ENCODE measurements at places on chromosomes 13 and 19.

DNA sequence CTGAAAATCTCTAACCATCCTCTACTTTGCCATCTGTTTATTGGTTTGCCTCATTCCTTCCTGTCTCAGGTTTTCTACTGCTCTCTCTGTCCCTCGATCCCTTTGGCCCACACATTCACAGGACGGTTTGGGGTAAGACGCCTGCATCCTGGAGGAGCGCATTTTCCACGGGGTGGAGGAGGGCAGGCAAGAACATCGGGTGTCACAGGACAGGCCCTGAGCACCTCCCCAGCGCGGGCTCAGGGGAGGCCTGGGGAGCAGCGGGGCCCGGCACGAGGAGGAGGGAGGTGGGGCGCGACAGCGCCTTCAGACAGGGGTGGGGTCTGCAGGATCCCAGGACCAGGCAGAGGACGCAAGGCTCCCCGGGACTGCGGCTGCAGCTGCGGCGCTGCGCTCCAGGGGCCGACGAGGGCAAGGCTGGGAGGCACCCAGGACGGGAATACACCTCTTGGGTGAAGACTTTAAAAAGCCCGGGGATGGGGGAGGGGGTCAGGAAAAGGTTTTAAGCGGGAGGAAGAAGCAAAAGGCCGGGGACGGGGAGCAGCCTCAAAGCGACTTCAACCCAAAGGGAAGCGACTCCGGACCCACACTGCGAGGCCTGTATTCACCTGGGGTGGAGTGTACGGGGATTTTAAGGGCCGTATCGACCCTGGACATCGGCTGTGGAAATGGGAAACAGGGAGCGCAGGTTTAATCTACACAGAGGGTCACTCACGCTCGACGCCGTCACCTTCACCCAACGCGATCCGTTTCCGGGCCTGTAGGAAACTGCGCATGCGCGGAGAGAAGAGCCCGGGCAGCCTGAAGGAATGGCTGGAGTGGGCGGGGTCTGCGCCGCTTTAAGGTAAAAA is at the start of gene ZNF415:
Gene ZNF415, minus strand, starts transcription at position 770 of the 851 bp plus-strand sequence. CDS start 10,234 bp downstream, outside the sequence.
- peak; percentile 80 for DNase-seq

DNA sequence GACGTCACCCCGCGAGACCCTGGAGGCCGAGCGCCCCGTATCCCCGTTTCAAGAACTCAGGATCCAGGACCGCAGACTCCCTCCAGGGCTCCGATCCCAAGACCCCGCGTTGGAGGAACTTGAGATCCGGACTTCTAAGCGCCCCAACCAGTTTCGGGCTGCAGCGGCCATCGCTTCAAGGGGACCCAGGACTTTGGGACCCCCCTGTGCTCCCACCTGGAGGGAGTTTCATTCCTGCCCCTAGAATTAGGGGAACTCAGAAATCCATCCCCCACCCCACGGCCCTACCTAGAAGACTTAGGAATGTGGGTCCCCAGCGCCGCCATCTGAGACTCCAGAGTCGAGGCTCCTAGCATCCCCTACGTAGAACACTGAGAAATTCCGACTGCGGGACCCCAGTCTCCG is 400 bp downstream of the PLEKHG2 start:
- no peak for DNase-seq

DNA sequence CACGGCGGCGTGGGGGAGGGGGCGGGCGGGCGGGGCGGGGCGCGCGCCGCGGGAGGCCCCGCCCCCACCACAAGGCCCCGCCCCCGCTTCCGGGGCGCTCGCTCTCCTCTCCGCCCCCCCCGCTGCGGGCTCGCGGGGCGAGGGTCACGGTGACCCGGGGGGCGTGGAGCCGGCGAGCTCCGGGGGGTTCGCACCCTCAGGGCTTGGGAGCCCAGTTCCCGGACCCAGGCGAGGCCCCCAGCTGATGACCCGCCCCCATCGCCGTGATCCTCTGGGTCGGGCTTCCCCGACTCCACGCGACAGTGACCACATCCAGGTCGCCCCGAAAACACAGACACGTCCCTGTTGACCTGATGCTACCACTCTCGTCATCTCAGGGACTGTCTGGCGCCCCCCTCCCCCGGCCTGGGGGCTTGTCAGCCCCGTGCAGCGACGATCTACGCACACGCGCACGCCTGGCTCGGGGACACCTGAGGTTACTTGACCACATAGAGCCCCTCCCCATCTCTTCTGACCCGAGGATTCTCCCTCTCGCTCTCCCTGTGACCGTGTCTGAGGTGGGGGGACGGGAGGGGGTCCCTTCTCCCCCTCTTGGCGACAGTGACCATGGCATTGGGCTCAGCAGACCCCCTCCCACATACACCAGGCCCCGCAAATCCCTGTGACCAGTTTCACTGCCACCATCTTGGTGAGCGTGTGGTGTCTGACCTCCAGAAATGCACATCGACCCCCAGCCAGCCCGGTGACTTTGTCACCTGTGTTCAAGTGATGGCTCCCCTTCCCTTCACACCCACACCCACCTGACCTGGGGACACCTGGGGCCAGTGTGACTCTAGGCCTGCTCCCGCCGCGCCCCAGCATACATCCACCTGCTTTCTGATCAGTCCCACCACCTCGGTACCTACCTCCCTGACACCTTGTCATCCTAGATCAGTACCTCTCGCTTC is 670 bp downstream of the MAP2K7 start:
- peak; percentile 28 for DNase-seq

GRCh38 chr19:27738569-27739193 is 1474.3 kb downstream of the UQCRFS1 start:
- no peak for DNase-seq

GRCh38 chr13:43356567-43356966 is 333.2 kb downstream of the DNAJC15 start:
- DNase-seq: peak; percentile 46

- DNase-seq: no peak
Measured at GRCh38 chr13:90999401-90999800, 348.1 kb upstream of the MIR17HG start.

GRCh38 chr13:49216334-49216733 is 3.8 kb upstream of the MLNR start:
- DNase-seq: no peak

DNA sequence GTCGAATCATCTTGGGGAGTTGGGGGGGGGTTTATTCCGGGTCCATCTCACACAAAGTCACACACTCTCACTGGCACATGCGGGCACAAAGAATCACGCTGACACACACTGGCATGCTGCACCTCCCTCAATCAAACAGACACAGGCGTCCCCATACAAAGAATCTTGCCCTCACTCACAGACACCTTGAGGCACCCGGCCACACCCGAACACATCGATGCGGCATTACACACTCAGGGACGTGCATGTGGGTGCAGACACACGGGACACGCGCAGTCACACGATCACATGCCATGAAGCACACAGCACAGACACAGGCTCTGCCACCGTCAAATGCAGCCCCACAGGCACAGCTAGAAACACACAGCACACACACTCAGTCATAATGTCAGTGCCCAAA is 7.8 kb downstream of the NFIX start:
- no peak for DNase-seq

DNA sequence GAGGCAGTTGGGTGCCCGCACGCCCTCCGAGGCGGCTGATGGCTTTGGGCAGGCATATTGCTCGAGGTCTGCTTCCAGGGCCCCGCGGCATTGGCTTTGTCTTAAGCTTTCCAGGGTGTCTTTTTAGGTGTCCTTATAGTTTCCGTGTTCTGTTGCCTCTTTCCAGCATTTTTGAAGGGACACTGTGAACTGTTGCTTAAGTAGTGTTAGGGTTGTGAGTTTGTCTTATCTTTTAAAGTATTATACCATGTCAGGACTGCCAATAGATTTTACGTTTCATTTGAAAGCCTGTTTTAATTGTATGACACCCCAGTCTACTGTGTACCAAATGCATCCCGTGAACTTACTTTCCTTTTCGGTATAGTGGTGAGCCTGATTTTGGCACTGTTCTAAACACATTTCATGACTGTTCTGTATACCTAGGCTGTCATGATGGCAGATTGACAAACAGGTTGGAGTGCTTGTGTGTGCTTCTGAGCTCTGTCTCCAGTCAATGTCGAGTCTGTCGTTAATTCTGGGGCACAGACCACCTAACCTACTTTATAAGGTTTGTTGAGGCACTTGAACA is 656 bp downstream of the PCCA start:
- peak; percentile 8 for DNase-seq

DNA sequence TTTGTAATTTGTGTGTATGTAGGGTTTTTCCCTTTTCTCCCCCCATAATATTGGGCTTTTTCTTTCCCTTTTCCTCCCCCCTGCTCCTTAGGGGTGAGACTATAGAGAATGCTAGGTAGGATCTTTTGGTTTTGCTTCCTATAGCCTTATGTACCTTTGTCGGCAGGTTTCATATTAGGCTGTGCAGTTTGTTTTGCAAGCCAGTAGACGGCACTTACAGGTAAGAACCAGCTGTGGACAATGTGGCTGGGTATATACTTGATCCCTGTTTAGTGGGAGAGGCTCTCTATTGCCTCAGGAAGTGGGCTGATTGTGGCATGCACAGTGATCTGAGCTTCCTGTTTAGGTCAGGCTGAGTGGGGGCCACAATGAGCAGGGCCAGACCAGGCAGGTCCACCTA is 359.2 kb upstream of the OBI1 start:
- DNase-seq: no peak

DNA sequence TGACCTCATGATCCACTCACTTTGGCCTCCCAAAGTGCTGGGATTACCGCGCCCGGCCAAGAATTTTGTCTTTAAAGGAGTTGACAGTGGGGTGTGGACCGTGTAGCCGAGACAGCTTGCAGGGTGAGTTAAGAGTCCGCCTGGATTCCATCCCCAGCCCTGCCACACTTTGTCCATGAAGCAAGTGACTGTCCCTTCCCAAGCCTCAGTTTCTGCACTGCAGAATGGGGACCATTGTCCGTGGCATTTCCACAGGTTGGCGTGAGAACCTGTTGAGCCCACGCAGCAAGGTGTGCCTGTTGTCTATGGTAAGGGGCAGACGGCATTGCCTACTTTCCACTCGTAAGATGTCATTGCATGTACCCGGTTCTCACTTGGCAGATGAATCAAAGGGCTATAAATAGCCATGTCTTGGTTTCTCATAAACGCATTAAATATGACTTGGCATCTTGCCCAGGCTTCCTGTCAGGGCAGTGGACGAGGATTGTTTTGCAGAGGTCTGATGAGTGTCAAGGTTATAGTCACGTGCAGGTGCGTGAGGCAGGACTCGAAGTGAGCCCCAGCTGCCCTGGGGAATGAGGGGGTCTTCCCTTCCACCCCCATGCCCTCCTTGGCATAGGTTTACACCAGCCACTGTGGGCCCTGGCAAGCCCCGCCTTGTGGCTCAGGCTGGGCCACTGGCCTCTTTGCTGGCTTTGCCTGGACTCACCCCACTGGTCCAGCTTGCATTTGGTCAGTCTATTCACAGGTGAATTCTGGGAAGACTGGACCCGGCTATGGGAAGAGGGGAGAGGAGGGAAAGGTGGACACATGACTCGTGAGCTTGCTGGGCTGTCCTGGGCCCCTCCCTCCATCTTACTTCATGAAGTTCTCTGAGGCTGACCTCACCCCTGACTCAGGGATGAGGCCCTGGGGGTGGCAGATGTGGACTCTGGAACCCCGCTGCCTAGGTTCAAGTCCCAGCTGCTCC is 14.6 kb downstream of the FAM187B start:
- peak; percentile 68 for DNase-seq

DNA sequence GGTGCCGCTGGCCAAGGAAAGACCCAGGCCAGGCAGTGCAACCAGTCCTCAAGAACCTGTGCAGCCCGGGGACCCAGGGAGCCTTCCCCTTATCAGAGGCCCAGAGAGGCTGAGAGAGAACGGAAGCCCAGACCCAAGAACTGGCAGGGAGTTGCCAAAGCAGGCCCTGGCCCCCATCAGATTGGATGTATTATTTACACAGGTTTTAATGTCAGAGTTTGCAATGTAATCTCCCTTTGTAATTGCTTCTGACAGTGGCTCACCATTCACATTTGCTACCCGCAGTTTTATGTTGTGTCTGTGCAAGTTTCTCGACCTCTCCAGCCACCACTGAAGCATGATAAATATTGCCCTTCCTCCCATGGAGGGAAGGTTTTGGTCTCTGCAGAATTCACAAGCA is 660.9 kb downstream of the LIG4 start:
- no peak for DNase-seq

GRCh38 chr19:34360354-34360909 is 4.6 kb upstream of the GPI start:
- no peak for DNase-seq

DNA sequence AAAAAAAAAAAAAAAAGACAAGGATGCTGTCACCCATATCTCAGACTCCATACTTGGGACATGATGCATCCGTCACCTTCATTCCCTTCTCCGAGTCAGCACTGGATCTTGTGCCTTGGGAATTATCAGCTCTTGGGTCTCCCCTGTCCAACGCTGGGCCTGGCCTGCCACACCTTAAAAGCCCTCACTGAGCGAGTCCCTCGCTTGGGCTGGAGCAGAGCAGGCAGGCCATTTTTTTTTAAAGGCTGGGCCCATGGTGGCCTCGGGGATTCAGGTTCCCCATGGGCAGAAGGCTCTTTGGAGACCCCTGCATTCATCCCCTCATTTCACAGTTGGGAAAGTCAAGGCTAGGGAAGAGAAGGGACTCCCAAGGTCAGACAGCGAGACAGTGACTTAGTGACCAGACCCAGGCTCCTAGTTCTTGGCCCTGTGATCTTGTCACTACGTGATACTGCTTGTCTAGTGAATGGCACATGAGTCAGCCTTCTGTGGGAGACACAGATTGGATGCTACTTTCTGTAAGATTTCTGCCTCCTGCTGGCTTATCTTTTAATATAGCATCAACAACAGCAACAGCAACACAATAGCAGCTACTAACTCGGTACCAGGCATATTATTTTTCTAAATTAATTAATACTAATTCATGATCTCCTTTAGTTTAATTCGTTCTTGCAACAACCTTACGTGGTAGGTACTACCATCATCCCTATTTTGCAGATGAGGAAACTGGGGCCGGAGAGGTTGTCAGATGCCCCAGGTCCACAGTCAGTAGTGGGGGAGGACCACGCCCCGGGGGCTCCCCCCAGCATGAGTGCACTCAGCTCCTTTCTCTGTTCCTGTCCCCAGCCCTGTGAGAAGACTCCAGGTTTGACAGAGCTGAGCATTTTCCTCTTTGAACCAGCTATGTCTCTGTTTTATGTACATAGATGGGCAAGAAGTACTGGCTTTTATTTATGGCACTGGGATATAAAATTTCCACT is 27.4 kb upstream of the ZNF536 start:
- DNase-seq: peak; percentile 48

- no peak for DNase-seq
Measured at GRCh38 chr13:29887030-29887557, 36.7 kb upstream of the UBL3 start.

GRCh38 chr13:89514534-89515312 is 1832.8 kb upstream of the MIR17HG start:
- DNase-seq: no peak

DNA sequence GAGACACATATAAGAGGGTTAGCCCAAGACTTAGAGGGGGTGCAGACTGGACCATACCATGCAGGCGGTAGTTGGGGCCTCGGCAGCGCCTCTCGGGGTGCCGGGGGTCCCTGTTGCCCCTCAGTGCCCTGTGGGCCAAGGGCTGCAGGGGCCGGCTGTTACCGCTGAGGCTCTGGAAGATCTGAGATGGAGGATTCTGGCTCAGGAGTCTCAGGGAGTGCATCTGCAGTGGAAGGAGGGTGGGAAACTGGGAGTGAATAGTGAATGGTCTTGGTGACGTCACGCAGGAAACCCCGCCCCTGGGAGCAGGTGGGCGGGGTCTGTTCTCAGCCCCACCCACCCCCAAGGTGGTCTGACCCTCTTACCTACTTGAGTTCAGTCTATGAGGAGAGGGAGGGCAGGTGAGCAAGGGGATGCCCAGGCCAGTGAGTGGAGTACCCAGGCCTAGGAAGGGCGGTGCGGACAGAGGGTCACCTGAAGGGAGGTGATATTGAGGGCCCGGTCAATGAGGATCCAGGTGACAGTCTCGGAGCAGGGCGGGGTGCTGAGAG is 1.7 kb upstream of the DBP start:
- no peak for DNase-seq

Data from fibroblast of skin of right biceps (primary cell).